ENCODE measurements at places on chromosomes 1 and 21.

- no peak for DNase-seq
Measured at GRCh38 chr1:33281554-33282303, 25.4 kb downstream of the ZNF362 start.

- DNase-seq: no peak
Measured at GRCh38 chr21:16115461-16115860, 385.7 kb downstream of the USP25 start.

DNA sequence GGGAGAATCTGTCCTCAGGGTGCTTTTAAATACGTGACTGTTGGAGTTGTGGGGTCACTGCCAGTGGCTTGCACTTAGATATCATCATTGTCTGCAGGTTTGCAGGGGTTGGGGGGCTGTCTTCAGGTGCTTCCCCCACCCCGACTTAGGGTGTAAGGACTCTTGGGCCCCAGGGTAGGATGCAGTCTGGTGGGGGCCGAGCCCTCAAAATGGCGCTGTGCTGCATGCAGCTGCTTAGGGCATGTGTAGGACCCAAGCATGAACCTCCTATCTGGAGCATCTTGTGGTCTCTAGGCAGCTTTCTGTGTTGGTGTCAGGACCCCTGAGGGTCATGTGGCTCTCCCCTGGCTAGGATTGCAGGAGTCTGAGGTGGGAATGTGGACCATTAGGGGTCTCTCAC lies 55.6 kb upstream of the B3GALT2 start:
- DNase-seq: no peak

GRCh38 chr1:207021139-207021861 lies 11.3 kb downstream of the C1orf116 start:
- DNase-seq: no peak

DNA sequence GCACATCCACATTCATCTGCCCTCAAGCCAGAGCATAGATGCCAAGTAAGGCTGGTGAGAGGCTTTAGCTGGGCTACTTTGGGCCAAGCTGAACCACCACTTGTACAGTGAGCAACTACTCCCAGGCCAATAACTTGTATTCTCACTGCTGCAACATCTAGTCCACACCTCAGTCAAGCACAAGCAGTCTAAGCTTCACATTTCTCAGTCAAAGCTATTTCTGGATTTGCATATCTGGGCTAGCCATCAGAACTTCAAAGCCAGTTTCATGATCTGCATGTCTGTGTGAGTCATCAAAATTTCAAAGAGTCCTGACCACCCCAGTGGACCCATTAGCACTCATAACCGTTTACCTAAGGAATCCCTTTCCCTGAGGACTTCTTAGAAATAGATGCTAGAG lies 77.7 kb upstream of the DIRAS3 start:
- no peak for DNase-seq

- no peak for DNase-seq
Measured at GRCh38 chr1:96521994-96522760, 199.4 kb upstream of the PTBP2 start.

DNA sequence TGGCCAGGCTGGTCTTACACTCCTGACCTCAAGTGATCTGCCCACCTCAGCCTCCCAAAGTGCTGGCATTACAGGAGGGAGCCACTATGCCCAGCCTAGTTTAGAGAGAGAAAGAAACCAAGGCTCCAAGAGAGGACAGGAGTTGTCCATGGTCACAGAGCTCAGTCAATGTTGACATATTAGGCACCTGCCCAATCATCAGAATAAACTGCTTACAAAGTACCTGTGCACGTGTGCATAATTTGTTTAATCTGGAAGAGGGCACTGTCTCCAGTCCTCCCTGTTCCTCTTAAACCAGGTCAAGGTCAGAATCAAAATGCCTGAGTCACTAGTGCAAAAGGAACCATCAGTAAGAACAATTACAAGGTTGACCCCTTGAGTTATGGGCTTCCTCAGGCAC lies 20.3 kb upstream of the MPZL1 start:
- DNase-seq: no peak

- DNase-seq: peak; percentile 2
Measured at GRCh38 chr21:35102488-35103371, 53.6 kb upstream of the RUNX1 start.

- no peak for DNase-seq
Measured at GRCh38 chr1:52122384-52122783, 19.5 kb upstream of the ZFYVE9 start.

DNA sequence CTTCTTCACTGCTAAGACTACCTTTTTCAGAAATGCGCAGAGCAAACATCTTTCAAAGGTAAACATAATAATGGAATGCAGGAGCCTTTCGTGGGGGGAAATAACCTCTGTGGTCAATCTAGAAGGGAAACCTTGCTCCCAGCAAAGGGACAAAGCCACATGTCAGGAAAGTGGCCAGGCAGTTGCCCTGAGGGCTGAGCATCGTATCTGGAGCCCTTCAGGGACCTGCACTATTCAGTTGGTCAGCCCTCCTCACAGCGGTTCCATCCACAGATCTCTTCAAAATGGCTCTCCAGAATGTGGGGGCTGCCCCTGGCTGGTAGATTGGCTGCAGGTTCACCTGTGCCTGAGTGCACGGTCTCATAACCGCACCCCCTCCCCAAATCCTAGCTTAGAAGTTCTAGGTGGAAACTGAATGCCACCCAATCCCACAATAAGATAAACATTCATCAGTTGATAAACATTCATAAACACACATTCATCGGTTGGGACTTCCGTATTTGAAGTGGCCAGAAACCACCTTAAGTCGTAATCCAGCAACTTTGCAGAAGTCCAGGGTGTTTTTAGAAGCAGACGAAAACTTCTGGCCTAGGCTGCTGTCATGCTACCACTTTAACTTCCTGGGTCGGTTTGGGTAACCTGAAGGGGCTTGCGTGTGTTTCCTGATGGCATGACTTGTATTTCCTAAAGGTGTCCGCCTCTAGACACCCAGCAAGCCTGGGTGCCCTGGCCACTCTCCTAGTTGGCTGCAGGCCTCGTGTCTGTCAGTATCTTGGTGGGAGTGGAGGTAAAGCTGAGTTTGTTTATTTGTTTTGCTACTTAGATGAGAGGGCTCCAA lies 50.5 kb downstream of the RASSF5 start:
- no peak for DNase-seq

- no peak for DNase-seq
Measured at GRCh38 chr1:59383963-59384362, 87.1 kb downstream of the FGGY start.

DNA sequence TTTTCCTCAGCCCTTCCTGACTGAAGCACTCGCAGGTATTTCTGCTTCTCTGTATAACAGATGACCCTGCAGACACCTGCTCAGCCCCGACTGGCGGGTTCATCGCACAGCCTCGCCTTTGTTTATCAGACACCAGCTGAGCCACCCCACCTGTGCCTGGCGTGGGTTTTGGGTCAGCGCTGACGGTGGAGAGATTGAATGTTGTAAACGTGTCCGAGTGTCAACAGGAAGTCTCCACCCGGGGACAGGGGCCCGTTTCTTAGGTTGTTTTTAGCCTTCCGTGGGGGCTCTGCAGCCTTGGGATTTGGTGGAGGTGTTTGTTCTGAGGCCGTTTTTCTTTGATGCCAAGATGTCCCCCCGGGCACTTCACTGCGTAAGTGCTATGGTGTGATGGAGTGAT lies 60.1 kb downstream of the COL18A1 start:
- no peak for DNase-seq

DNA sequence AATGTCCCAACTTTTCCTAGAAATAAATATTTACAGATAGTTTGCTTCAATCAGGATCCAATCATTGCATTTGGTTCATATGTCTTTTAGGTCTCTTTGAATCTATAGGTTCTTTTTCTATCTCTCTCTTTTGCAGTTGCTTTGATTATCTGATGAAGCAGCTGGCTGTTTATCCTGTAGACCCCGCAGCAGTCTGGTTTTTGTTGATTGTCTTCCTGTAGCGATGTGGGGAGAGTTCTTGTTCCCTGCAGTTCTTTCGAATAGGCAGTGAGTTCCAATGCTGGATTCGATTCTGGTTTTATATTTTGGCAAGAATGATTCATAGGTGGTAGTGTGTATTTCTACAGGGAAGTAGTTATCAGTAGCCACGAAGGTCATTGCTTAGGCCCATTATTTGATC lies 7.4 kb upstream of the MIXL1 start:
- DNase-seq: no peak

GRCh38 chr1:9890224-9890731 lies 19.8 kb downstream of the CTNNBIP1 start:
- no peak for DNase-seq

- DNase-seq: no peak
Measured at GRCh38 chr21:45836268-45836655, 145.3 kb upstream of the COL6A1 start.

DNA sequence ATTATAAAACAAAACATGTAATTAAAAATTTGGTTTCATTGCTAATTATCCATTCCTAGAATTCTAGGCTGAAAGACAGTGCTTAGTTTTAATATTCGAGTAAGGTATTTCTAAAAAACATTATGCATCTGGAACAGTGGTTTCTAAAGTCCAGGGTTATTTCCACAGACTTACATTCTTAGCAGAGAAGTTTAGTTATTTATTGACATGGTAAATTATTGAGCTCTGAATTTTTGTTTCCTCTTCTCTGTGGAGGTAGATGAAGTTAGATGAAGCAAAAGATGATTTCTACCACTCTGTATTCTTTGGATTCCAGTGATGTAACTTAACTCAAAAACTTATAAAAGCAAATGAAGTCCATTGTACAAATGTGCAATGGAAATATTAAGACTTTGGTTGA lies 709.4 kb downstream of the MRPL39 start:
- DNase-seq: no peak

DNA sequence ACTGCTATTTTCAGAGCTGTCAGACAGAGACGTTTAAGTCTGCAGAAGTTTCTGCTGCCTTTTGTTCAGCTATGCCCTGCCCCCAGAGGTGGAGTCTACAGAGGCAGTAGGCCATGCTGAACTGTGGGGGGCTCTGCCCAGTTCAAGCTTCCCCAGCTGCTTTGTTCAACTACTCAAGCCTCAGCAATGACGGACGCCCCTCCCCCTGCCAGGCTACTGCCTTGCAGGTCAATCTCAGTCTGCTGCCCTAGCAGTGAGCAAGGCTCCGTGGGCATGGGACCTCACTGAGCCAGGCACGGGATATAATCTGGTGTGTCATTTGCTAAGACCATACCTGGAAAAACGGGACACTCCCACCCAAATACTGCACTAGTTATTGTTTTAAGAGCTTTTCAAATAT lies 219.7 kb downstream of the BRINP3 start:
- DNase-seq: no peak

DNA sequence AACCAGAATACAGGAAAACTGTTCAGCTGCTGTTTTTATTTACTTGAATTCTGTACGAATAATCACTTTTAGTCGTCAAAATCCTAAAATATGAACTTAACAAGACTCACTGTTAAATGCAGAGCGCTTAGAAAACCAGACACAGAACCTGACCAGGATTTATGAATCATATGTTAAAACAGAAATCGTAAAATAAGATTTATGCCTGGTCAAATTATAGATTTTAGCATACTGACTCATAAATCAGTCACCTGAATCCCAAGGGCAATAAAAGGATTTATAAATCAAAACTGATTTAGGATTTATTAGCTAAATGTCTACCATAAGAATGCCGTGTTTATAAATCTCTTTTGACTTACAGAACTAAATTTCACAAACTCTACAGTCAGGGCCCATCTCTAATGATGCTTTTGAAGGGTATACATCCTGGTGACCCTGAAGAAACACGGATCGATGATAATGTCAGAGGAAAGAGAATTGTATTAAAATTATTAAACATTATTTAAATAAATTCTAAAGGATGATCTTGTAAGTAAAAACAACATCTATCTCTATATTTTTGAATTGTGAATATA lies 28.8 kb downstream of the CYYR1 start:
- no peak for DNase-seq

DNA sequence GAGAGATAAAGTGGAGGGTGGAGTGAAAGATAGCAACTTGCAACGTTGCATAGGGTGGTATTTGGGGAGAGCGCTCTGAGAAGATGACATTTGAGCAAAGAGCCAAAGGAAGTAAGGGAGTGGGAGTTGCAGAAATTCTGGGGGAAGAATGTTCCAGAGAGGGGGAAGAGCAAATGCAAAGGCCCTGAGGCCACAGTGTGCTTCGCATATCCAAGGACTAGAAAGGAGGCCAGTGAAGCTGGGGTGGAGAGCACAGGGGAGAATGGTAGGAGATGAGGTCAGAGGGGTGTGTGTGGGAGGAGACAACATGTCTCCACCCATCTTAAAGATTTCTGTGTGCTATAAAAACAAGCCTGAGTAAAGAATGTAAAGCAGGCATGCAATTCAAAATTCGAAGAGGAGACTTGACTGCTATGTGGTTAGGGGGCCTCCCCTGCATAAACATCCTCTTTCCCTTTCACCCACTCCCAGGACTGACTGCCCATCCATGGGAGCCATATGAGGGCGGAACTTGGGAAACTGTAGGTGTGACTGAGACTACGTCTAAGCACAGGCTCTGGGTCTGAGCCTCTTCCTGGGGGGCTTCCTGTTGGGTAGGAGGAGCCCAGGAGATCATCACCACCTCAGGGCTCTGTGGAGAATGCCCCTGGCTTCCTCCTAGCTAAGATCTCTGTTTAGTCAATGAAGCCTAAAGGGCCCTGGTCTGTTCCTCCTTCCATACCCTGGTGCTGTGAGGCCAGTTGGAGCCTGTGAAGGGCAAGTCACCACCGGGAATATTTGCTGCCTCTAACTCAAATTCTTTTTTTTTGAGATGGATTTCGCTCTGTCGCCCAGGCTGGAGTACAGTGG lies 2.9 kb upstream of the CLIC4 start:
- no peak for DNase-seq

DNA sequence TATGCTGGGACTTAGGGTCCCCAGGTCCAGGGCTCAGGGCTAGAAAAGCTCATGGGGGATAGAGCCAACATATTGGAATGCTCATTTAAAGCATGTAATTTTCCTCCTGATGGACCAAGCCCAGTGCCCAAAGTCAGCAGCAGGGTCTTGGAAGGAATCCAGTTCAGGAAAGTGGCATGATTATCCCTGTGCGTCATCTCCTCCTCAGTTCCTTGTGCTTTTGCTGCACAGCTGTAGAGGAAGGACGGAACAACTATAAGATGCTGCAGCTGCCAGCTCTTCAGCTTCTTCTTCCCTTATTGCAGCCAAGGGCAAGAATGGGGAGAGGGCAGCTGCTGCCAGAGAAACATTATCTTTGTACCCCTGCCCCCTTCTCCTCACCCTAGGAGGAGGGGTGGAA lies 58.4 kb downstream of the OVGP1 start:
- DNase-seq: no peak

DNA sequence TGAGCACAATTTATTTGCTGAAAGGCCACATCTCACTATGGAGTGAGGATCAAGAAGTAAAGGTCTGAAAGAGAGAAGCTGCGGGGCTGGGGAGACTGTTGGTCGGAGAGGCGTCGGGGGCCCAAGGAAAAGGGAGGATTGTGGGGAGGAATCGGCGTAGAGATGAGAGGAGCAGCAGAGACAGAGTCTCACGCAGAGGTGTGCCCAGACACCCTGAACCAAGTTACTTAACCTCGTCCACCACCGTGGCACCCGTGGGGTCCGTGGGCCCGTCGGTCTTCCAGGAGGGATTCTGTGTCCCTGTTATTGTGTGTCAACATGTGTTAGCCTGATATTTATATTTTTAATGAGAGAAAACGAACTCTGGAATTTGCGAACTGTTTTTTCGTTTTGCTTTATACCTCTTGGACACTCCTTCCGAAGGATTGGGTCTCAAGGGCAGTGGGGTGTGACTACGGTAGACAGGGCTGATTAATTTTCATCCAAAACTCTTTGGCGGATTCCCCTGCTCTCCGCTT lies 3.8 kb upstream of the NBPF1 start:
- DNase-seq: no peak

- DNase-seq: no peak
Measured at GRCh38 chr1:234398849-234399381, 25.7 kb downstream of the COA6 start.
